Aorta (tissue), 5 donors: ENCODE measurements at places on chromosomes 1 and 21. TPM values are rescaled to one million over a fixed set of nuclear protein-coding genes. Genes with fewer than 3 reads are reported as not detected.

Gene FAM110D
- 5.0 TPM for total RNA-seq

DNA sequence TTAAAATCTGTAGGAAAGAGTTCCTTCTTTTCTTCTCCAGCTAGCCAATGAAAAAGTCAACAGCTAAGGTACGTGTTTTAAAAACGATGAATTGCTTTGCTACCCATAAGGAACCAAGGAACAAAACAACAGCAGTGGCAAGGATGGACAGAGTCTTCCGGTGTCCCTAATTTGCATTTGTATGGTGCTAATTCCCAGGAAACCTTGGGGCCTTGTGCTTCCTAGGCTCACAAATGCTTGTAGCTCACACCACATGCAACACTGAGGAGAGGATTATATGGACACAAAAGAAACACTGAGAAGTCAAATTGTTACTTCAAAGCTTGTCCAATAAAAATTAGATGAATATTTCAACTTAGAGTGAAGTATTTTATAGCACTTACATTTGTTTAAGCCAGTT is 1.8 kb upstream of the PGBD5 start:
- DNase-seq, result no peak

DNA sequence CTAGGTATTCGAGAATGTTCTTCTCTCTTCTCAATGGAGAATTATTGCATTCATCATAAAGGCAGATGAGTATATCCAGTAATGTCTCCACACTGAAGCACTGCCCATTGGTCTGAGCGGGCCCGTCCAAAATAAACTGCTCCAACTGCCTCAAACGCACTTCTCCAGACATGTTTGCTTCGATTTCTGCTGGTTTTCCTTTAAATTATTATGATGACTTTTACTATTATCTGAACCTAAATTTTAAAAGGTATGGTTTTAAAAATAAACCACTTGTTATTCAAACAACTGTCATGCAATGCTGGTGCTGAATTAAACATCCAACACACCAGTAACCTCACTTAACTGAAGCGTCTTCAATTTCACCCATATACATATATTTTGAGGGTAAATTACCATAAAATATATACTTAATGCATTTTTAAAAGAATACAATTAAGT is 1.3 kb downstream of the CDC42BPA start:
- DNase-seq, result no peak

- DNase-seq, result no peak
Measured at GRCh38 chr1:71676979-71677925, 596.4 kb upstream of the ZRANB2 start.

DNA sequence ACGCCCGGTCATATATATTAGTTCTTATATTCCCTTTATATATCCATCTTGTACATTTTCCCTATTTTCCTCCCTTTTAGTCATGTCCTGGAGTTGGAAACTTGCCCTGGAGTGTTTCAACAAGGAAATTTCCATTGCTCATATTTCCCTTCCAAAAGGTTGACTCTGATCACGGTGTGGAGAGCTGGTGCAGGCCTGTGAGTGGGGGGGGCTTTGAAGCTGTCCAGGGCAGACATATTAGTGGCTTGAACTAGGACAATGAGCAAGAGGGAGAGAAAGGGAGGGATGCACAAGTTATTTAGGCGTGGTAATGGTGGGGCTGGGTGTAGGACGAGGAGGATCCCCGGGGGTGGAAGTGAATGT is 30.4 kb upstream of the TMEM61 start:
- DNase-seq, result no peak

GRCh38 chr1:171902527-171902926 is 61.2 kb downstream of the DNM3 start:
- no peak for DNase-seq

DNA sequence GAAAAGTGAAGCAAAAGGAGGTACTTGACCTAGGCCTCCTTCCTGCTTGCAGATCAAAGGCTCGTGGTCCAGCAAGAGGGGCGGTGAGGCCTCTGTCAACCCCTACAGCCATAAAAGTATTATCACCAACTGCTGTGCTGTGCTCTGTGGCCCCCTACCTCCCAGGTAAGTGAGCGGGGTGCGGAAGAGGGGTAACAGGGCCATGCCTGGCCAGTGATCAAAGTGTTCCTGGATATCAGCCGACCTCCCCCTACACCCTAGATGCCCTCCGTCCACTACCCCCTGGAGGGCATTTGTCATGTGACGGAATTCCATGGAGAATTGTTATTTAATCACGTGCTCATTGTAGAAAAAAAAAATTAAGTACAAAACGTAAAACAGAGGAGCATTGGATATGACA is 10.2 kb upstream of the SFN start:
- no peak for DNase-seq

DNA sequence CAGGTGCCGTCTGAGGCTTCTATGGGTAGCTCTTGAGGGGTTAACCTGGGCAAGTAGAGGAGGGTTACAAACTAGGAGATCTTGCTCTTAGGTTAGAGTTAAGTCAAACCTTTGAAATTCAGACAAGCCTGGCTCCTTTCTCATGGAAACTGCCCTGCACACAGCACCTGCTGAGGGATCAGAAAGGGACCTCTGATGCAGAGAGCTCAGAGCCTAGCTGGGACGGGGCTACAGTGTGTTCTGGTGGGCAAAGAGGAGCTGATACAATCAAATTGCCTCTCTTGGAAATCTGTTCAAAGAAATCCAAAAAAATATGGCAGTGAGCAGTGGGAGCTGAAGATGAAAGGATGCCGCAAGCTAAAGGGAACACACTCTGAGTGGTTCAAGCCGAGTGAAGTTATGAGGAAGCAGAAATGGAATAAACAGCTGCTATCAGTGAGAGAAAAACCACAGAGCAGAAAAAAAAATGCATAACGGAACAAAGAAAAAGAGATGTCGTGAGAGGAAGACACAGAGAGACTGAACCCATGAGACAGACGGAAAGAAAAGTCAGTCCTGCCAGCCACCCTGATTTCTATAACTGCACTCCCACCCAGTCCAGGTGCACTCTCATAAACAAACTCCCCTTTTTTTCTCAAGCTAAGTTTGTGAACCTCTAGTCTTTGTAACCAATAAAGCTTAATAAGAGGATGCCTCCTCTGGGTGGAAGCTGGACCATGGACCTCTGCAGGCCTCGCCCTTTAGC is 26.6 kb downstream of the PAFAH2 start:
- no peak for DNase-seq

- DNase-seq, result no peak
Measured at GRCh38 chr1:229272164-229273158, 1.6 kb downstream of the RAB4A start.
